ENCODE measurements at places on chromosomes 7 and 10.

- DNase-seq, result no peak
Observed at GRCh38 chr10:101972761-101973160, 83.2 kb downstream of the ARMH3 start.

- DNase-seq, result no peak
Observed at GRCh38 chr7:148238761-148239325, 351.7 kb upstream of the C7orf33 start.

DNA sequence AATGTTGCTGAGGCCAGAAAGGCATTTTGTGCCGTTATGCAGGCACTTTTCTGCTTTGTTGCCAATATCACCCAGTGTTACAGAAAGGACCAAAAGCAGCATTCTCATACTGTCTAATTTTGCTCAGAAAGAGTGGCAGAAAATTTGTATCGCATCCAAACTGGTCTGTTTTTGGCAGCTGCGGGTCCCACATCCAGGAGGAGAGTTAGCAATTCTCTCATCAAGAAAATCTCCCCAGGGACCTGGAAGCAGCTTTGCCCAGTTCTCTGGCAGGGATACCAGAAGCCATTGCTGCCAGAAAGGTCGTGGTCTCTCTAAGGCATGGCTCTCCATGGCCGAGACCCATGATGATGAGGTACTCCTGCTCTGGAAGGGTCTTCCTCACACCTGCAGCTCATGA lies 489.2 kb upstream of the ZMIZ1 start:
- no peak for DNase-seq

DNA sequence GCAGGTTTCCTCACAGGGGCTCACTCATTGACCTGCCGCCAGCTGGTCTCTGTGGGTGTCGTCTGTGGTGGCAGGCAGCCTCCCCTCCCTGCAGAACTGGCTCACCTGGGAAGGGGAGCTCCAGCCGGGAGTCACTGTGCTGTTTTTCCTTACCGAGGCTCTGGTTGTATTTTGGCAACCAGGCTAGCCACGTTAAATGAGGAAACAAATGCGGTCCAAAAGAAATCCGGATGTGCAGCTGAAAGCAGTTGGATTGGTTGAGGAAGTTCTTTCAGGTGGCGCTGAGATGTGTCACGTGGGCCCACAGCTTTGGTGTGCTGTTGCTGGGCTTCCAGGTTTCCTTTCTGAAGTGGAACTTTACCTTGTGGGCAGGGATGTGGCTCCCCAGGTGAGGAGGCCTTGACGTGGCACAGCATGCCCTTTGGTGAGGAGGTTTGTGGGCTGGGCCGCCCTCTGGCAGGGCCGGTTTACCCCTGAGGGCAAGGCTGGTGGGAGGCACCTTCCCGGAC lies 14.2 kb downstream of the MTURN start:
- DNase-seq, result no peak

GRCh38 chr10:83289373-83289772 lies 849.9 kb upstream of the GHITM start:
- DNase-seq, result no peak

- no peak for DNase-seq
Observed at GRCh38 chr7:3033136-3033535, 10.5 kb downstream of the CARD11 start.

- no peak for DNase-seq
Observed at GRCh38 chr10:77409697-77410471, 227.7 kb downstream of the KCNMA1 start.

DNA sequence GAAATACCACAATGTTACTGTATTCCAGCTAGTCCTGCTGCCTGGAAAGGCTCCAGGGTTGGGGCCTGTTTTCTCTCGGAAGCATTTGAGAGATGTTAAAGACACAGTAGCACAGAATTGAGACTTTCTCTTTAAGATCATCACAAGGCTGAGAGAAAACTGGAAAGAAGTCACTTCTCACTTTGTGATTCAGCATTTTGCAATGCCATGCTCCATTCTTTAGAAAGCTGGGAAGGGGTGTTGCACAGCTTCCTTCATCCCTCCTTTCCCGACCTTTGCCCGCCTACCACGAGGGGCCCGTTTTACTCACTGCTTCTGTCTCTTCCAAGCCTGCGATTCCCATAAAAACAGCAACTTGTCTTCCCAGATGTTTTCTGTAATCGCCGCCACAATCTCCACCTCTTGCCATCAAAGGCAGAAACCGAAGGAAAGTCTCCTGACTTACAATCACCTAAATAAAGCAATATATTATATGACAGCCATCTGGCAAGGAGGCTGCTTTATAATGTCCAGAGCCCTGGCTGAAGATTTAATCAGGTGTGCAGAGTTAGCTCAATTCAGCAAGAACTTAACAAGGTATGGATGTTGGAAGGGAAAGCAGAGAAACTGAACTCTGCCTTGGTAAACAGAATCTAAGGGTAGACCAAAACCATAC lies 18.9 kb downstream of the NOD1 start:
- DNase-seq, result peak; percentile 83

DNA sequence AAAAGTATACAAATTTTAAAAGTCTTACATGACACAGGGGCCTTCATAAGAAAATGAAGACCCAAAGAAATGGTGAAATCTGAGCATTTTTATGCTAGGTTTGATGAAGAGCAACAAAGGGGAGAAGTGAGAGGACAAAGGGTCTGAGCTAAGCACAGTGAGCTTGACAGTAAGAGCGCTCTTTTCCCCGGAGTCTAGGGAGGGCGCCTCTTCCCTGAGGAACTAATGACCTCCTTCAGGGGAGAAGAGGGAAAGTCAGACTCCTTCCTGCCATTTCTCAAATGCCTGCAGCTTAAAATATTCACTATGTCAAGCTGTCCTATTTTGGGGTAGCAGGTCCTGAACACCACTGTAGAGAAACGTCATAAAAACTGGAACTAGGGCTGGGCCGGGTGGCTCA lies 18.1 kb upstream of the PAXIP1 start:
- no peak for DNase-seq

- DNase-seq, result no peak
Observed at GRCh38 chr10:88246675-88247074, 336.4 kb downstream of the RNLS start.

DNA sequence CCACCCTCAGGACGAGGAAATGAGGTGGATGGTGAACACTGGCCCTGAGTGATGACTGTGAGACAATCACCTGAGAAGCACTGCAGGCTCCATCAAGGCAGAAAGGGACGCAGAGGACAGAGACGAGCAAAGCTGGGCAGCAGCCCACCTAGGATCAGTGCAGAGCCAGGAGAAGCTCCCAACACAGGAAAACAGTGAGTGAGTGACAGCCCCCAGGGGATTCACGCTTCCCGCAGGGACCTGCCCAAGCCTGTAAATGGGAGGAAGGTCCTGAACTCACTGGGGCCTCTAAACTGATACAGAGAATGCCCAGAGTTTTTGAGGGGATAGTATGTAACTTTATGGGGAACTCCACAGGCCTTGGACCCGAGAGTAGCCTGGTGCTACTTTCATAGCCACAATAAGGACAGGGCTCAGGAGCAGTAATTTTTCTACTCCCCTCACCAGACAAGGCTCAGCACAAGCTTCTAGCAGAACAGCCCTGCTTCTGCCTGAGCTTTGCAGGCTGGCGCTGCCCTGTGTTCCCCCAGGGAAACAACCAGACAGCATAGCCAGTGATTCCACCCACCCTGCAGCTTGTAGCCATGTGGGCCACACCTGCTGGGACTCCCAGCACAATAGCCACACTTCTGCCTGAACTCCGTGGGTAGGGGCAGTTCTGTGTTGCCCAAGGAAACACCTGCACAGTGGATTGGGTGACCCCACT lies 708.4 kb downstream of the POM121L12 start:
- DNase-seq, result no peak

- no peak for DNase-seq
Observed at GRCh38 chr7:74569501-74570075, 87.9 kb upstream of the GTF2I start.

DNA sequence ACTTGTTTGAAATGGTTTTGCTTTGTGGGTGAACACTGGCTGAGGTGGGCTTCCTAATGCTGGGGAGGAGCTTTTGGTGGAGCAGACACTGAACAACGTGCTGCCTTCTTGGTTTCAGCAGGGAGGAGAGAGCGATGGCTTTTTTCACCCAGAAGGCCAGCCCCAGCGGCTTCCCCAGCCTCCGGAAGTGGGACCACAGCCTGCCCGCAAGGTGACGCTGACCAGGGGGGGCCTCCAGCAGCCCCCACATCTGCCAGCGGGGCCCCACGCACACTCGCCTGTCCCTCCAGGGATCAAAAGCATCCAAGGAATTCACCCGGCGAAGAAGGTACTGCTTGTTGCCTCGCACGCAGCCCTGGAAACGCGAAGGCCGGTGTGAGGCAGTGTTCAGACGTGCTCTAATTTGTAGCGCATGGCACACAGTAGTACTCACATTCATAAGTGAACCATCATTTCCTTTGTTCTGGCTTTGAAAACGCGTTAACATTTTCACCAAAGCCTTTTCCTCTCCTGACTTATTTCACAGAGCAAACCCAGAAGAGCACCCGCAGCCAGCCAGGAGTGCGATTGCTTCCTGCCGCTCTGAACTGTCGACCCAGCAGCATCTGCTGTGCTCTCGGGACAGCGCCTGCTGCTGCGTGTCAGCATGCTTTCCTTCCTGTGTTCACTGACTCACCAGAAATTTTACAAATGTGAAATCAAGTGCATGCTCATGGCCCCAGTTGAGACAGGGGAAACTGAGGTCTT lies 48.4 kb downstream of the SHH start:
- no peak for DNase-seq

- no peak for DNase-seq
Observed at GRCh38 chr7:27514861-27515260, 147.8 kb downstream of the HIBADH start.

- DNase-seq, result no peak
Observed at GRCh38 chr7:118239014-118239413, 14.5 kb downstream of the ANKRD7 start.

DNA sequence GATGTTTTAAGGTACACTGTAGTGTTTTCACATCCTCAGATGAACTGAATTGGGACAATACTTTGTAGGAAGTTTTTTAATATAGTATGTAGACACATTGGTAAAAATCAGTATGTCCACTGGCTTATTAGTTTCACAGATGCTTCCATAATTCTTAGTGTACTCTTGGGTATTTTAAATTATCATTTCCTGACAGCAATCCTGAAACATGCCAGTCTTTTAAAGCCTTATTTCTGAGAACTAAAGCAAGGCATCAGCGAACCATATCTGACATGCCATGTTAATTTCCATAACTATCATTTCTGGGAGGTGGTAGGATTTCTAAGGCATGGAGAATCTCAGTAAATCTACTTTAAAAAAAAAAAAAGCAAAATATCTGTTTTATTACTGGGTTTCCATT lies 266.4 kb downstream of the ADK start:
- no peak for DNase-seq

DNA sequence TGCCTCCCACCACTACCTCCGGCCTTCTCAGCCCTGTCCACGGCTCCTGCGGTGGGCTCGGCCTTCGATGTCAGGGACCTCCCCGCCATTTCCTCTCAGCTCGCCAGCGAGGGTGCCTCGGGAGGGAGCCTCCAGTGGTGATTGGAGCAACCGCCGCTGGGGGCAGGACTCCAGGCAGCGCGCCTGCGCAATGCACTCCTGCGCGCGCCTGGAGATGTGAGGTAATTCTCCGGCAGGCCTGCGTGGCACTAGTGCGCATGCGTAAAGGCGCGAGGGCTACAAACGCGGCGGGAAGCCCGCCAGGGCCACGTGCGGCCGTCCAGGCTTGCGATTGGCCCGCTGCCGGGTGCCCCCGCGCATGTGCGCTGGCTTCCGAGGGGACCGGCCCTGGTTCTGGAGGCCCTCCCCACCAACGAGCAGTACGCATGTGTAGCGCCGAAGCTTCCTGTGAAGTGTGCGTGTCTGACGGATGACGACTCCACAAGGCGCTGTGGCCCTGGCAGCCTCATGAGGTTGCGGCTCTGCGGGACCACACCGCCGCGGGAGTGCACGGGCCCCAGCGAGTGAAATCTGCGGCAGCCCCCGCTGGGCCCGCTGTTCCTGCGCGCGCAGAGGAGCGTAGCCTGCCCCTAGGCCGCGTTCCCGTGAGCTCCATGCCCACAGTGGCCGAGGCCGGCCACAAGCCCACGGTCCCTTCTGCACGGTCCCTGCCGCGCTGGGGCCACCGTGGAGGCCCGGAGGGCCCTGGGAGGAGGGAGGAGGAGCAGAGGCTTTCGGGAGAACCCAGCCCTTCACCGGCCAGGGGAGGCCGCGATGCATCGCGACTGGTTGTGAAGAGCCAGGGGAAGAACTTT lies at the start of gene SYCE1:
Gene SYCE1 (minus strand): TSS at position 143 of the 854 bp plus-strand sequence. CDS start 54 bp downstream, at position 89.
- DNase-seq, result no peak

DNA sequence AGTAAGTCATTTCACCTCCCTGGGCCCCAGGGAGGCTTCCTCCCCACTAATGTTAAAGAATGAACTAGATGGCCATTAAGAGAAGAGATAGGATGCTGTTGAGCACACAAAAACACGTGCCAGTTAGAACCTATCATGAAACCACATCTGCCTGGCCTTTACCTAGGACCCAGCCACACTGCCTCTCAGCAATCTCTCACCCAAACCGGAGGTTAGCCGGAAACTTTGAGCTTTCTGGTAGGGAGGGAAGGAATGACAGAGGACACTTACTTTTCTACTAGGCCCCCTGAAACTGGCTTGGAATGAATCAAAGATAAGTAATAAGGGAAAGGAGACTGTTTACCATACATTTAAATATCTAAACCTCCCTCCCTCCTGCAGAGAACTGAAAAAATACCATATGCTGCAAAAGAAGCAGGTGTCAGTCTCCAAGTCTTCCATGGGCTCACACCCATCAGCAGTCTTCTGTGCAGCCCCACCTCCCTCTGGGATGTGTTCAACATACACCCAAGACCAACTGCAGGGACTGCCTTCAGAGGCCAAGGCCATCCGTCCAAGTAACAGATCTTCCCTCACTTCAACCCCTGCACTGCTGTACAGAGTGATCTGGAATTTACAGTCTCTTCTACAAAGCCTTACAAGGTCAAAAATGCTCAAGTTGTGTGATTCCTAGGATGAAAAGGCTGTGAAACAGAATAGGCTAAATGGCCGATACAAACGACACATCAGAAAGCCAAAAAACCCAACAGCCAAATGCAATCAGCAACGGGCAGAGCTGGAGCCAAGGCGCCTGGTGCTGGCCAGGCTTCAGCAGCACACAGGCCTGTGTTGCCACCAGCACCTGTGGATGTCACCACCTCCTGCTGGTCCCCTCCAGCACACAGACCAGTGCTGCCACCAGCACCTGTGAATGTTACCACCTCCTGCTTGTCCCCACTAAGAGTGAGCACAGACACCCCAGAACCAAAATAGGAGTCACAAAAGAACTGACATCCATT lies 42.4 kb downstream of the SORBS1 start:
- no peak for DNase-seq

- DNase-seq, result no peak
Observed at GRCh38 chr7:77391230-77391629, 24.9 kb downstream of the GSAP start.

GRCh38 chr7:20777377-20778062 lies 9.2 kb downstream of the SP8 start:
- no peak for DNase-seq

- peak; percentile 16 for DNase-seq
Observed at GRCh38 chr7:134949171-134949570, 37.1 kb upstream of the AGBL3 start.

- DNase-seq, result no peak
Observed at GRCh38 chr10:119265691-119266090, 58.3 kb downstream of the GRK5 start.

All from GM03348 (cell line).